ENCODE measurements at places on chromosomes 12 and 14.

DNA sequence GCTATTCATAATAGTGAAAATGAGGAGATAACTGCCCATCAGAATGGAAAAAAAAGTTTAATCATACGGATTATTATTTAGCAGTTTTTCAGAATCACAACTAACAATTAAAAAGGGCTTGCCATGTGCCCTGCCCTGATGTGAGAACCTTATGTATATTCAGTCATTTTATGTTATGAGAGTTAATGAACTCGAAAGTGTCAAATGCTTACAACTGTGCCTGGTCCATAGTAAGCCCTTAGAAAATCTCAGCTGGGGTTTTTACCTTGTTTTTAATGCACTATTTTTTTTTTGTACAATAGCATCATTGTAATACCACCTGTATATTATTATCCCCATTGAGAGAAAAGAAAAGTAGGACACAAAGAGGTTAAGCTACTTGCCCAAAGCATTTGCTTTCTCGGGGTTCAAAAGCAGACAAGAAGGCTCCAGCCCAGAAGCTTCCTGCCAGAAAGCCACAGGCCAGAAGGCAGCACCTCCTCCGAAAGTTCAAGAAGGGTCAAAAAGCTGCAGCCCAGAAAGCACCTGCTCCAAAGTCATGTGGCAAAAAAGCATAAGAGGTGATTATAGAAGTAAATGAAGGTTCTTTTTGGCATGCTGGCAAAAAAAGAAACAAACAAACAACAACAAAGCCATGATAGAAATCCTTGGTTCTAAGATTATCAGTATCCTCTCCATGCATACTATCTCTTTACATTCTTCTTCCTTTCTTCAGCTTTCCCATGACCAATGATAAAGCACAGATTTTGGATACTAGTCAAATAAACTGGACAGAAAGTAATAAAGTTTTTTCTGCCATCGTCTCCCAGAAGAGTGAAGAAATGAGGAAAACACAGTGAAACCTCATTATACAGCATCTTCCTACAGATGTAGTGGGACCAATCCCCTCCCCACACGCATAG, 59.1 kb upstream of the NAP1L1 start:
- no peak for DNase-seq

GRCh38 chr12:32303174-32303549, 96.2 kb upstream of the FGD4 start:
- DNase-seq, result no peak

- DNase-seq, result peak; percentile 11
Measured at GRCh38 chr14:92687681-92688433, 60.6 kb downstream of the LGMN start.

- peak; percentile 68 for DNase-seq
Measured at GRCh38 chr12:51827925-51828818, 20.3 kb downstream of the FIGNL2 start.

DNA sequence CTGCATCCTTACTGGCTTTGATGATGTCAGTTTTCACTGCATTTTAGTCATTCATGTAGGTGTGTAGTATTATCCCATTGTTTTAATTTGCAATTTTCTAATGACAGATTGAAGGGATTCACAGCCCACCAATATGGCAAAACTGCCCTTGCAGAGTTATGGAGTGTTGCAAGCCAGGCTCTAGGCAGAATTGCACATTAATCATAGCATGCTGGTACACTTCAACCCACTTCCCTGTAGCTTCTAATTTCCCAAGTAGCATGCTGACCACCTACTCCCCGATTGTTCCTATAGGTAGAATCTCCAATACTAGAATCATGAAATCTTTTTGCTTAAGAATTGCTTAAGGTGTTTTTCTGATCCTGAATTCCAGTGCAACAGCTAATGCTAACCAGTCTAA, 5.2 kb upstream of the RNASE6 start:
- DNase-seq, result no peak

DNA sequence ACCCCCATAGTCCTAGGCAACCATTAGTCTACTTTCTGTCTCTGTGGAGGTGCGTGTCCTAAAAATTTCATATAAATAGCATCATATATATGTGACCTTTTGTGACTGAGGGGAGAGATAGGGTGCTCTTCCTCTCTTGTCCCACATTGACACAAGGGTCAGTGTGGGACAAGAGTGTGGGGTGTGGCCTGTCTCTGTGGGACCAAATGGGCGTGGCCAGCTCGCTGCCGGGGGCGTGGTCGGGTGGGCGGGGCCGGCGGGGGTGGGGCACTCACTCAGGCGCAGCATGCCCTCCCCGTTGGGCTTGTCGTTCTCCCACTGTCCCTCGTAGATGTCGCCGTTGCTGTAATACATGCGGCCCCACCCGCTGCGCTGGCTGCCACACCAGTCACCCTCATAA, 15.5 kb downstream of the MORN3 start:
- no peak for DNase-seq

- no peak for DNase-seq
Measured at GRCh38 chr14:98593361-98593761, 678.6 kb downstream of the BCL11B start.

DNA sequence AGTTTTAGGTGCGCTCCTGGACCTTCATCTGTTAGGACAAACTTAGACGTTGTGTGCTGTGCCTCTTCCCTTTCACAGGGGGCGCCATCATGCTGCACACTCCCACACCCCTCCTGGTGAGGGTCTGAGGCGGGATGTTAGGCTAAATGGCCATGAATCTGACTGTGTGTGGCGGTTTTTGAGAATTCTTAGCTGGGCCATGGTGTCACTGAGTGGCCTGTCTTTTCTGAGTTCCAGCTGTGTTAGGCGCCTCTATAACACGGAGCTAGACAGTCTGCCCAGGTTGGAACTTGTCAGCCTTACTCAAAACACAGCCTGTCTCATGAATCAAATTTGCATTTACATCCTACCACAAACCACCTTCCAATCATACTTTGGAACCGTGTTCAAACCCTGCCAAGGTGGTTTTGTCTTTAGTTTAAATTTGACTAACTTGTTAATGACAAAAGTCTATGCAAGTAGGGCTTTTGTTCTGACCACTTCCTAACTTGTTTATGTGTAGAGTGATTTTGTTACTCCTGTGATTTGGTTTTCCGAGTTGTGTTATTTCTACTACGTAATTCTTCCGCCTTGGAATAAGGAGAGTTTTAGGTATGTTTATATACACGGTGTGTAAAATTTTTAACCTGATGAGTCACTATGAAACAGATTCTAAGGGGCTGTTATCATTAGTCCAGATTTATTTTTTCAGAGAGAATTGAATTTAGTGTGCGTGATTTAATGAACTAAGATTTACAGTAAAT, 19.6 kb downstream of the ACVR1B start:
- DNase-seq, result peak; percentile 78

- no peak for DNase-seq
Measured at GRCh38 chr12:83318386-83319098, 631.8 kb downstream of the TMTC2 start.

DNA sequence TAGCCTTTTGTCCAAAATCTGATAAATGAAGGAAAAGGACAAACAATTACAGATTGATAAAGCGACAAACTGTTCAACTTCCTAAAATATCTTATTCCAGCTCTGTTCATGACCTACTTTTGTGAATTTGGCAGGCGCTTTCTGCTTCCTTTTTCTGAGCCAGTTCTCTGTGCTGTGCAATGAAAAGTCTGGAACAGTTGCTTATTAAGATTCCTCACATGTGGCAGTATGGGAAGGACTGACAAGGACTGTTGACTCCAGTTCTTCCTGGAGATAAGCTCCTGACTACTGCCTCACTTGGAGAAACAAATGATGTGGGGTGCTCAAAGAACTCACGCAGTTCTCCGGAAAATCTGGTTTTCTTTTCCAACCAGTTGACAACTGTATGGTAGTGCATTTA, 58.3 kb upstream of the ANP32D start:
- DNase-seq, result no peak

GRCh38 chr14:60090864-60091519, 731 bp upstream of the PCNX4 start:
- peak; percentile 79 for DNase-seq

GRCh38 chr14:33206981-33207380, 268.3 kb downstream of the NPAS3 start:
- DNase-seq, result no peak

DNA sequence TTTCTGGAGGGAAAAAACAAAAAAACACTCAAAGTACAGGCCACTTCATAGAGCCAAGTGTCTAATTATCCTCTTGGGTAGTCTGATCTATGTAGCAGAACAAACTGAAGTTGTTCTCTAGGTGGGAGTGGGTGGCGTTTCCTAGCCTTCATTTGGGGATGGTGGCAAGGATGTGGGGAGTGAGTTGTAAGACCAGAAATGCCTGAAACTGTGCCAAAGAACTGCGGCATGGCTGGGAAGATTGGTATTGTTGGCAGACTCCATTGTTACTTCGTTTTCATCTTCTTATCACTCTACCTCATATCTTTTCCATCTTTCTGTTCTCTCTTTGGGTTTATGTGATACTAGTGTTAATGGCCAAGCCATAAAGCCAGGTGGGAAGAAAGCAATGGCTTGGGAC, 177.3 kb upstream of the DDHD1 start:
- DNase-seq, result peak; percentile 53

All from M059J (cell line).